Astrocyte of the cerebellum (primary cell): ENCODE measurements at places on chromosomes 13 and 19.

DNA sequence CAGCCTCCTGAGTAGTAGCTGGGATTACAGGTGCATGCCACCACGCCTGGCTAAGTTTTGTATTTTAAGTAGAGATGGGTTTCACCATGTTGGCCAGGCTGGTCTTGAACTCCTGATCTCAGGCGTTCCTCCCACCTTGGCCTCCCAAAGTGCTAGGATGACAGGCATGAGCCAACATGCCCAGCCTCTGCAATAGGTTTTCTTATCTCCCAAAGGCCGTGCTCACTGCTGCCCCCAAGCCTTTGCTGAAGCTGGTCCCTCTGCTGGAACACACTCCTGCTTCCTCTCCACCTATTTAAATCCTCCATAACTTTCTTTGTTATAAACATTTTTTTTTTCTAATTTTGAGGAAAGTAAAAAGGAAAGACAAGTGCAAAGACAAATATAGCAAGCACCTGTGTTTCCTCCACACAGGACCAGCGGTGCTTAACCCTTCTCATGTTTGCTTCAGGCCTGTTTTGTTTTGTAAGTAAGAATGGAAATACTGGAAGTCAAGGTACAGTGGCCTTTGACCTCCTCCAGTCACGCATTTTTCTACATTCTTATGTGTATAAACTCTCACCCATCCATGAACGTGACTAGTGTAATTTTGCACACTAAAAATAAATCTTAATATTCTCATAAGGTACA lies 14.5 kb upstream of the TNFAIP8L1 start:
- no peak for DNase-seq

- DNase-seq, result no peak
Observed at GRCh38 chr19:12802267-12803106, 618 bp downstream of the THSD8 start.

DNA sequence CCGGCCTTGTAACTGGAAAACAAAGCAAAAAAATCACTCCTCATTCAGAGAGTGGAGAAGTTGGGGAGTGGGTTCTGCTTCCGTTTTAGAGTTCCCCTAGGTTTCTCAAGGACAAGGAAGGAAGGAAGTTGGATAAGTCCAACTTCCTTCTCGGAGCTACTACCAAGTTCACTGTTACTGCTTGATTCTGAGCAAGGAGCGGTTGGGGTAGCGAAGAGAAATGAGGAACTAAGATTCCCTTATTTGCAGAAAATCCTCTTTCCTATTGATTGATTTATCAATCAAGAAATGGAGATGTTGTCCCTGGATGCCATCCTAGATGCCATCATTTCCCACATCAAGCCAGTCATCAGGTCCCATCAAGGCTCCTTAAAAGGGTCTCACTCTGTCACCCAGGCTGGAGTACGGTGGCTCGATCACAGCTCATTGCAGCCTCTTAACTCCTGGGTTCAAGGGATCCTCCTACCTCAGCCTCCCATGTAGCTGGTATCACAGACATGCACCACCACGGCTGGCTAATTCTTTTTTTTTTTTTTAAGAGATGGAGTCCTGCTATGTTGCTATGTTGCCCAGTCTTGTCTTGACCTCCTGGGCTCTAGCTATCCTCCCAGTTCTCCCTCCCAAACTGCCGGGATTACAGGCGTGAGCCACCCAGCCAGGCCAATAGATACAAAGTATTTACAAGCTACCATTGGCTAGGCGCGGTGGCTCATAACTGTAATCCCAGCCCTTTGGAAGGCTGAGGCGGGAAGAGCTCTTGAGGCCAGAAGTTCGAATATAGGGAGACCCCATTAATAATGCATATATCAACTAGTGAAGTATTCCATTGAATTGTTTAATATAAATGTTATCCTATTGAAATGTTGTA lies 809 bp upstream of the B9D2 start:
- no peak for DNase-seq

DNA sequence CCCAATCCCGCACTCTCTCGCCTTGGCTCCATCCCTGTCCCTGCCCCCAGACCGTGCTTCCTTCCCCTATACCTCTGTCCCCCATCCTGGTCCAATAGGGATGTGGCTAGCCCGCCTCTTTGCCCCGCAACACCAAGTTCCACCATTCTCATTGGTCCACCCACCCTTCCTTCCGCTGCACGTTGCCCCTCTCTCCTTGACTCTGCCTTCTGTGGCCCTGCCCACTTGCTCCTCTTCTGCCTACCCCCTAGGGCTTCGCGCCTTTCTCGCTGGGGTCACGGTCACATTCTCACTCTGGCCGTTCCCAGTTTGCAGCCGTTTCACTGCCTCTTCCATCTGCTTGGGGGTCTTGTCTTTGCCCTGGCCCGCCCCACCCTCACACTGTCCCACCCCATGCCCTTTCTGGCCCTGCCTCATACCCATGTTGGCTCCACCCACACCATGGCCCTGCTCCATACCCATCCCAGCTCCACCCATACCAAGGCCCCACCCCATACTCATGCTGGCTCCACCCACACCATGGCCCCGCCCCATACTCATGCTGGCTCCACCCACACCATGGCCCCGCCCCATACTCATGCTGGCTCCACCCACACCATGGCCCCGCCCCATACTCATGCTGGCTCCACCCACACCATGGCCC lies 4.5 kb upstream of the ARHGAP45 start:
- no peak for DNase-seq

GRCh38 chr19:33286899-33287298 lies 15.4 kb downstream of the CEBPA start:
- no peak for DNase-seq

DNA sequence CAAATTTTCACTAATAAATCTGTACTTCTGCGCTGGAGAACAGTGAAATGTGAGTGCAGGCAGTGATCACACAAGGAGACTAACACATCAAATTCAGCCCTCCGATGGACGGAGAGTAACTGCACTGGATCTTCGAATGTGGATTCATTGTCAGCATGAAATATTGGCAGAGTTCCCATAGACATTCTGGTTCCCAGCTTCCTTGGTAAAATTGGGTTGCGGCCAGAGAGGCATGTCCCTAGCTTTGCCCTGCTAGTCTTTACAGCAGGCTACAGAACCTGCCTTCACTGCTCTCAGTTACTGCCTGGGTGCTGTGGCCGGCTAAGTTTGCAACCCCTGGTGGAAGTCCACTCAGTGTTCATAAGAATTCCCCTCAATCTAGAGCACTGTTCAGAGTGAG lies 32.3 kb upstream of the UQCRFS1 start:
- no peak for DNase-seq
